ENCODE measurements at places on chromosomes 2 and 18.

DNA sequence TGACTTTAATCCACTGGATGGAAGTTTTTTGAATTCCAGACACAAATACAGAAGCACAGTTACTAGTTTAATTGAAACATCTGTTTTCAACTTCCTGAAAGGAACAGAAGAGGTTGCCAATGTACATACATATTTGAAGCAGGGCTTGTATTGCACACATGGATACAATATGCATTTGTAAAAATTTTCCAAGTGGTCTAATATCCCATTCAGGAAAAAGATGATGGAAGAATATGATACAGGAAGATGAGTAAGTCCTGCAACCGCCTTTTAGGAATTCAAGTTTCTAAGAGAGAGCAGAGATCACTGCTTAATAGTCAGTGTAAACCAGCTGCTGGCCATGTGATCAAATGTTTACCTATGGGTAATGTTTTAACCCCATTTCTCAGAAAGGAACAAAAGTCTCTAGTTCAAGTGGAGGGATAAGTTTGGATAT, 265.4 kb downstream of the TRIB2 start:
- DNase-seq, result no peak

GRCh38 chr2:30655660-30656059, 151.6 kb downstream of the CAPN13 start:
- DNase-seq, result no peak

DNA sequence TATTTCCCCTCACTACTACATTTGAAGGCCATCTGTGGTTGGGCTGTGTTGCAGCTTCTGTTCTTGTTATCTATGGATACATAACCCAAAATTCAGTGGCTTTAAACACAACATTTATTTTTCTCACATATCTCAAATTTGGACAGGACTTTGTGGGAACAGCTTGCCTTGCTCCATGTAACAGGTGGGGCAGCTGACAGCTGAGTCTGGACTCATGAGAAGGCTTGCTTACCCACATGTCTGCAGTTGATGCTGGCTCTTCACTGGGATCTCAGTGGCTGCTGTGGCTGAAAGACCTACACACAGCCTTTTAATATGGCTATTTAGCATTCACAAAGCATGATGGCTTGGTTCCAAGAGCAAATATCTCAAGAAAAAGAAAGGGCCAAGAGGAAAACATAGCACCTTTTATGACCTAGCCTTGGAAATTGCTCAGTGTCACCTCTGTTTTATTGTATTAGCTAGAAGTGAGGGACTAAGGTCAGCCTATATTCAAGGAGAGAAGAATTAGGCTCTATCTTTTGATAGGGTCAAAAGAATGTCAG, 296.8 kb upstream of the ZNF521 start:
- no peak for DNase-seq

DNA sequence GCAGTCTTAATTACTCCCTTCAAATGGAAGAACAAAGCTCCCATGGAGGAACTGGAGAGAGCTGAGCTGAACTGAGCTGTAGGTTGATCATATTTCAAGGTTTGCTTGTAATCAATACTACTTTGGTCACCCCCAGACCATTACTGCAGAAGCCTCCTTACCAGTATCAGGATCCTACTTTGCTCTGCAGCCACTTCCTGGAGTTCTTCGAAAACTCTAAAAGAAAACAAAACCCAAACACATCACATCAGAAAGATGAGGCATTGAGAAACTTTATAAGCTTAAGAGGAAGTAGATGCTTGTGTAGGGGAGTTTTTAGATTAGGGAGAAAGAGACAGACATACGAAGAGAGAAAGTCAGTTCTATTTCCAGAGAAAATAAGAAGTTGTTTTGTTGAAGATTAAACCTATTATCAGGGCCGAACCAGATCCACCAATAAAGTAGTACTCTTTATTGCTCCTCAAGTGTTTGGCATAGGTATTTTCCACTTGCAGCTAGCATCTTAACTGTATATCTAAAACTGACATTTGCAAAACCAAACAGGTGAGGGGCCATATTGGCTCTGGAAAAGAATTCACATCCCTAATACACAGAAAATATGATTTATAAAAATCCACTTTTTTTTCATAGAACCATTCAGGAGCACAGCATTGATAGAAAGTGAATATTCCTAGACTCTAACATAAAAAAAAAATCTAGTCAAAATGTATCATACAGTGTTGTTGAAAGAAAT, 166.9 kb upstream of the KLF7 start:
- no peak for DNase-seq

DNA sequence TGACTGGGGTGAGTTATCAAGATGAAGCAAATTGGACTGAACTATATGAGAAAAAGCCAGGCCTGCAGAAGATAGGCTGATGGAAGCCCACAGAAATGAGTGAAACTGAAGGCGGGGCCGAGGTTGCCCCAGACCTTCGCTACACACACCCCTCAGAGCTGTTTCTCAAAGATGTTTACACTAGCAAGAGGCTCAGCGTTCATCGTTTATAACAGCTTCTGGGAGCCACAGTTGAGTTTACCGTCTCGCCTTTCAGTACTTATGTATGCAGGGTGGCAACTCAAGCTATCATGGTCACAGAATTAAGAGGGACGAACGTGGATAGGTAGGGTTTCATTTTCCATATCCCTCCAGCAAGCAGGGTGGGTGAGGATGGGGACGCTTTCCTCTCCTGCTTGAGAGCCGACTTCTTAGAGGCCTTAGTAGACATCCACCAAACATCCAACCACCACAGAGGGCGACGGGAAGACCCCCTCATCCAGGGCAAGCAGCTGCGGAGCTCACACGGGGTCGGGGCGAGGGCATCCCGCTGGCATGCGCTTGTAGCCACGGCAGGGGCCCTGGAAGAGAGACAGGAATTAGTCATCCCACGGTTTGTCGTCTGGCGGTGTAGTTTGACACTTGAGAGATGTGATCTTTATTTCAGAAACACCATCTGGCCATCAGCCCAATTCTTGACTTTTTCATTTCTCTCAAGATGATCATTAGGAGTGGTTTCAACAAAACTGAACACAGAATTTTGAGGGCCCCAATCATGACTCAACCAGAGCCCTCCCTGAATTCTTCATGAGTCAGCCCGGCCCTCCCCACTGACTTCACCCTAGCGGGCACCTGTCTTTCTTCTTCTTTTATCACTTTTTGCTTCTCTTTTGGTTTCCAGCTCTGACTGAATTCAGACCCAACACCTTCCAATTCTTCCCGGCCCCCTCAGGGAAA, 109.1 kb upstream of the CTDP1 start:
- DNase-seq, result no peak

DNA sequence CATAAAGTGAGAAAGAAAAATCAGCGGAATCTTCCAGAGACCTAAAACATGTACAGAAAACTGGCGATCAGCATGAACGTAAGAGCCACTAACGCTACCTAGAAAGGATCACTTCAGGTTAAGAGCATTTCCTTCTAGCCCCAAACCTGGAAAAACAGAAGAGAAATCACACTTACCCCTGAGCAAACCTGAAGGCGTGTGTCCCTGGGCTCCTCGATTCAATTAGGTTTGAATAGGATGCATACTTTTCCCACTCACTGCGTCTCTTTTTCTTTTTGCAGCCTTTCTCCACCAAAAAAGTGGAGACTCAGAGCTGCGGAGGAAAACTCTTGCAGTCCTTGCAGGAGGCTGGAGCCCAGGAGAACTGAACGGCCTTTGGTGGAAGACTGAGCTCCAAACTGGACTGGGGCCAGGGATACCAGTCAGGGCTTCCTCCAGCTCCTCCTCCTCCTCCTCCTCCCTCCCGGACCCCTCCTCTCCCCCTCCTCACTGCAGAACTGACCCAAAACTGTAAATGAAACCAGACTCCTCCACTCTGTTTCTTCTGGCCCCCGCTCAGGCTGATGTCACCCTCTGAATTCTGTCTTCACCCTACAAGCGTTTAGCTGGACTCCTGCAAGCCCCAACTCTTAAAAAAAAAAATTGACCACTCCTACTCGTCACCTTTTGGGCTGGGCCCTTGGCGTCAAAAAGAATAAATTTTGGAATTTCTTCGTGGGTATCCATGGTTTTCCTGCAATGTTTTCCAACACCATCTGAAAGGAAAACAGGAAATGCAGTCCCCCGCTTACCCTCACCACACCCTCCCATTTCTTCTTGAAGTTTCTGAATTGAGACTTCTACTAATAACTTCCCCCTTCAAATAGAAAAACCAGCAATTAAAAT, at the start of gene COL6A3:
Gene COL6A3, minus strand, starts transcription at position 388 of the 885 bp plus-strand sequence. CDS start 17,347 bp downstream, outside the sequence.
- no peak for DNase-seq

DNA sequence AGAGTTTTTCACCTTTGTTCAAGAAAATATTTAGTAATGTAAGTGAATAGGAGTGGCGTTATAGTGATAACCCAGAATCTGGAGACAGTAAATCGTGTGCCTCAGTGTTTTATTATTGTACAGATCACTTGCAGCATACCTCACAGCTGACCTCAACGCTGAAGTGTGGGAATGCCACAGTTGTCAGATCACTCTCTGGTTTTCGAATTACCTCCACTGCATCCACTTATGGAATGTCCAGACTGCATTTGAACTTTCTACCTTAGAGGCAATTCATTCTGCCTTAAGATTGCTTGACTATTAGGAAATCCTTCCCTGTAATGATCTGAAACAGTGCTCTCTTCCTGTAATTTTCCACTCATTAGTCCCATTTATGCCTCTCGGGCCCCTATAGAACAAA, 164.5 kb upstream of the ALPP start:
- DNase-seq, result no peak

All from CD4-positive, alpha-beta T cell treated with Interleukin-17A for 1 hour (primary cell).